Activated gamma-delta T cell treated with Interleukin-2 at 50 U/mL for 16 hours (primary cell): ENCODE measurements at places on chromosomes 16 and 17.
A peak's percentile ranks its signal among the peaks of the same experiment; 100 is the strongest.

- no peak for DNase-seq
Measured at GRCh38 chr16:51057969-51058337, 93.1 kb downstream of the SALL1 start.

- no peak for DNase-seq
Measured at GRCh38 chr17:28381141-28381825, 9.8 kb downstream of the SARM1 start.

DNA sequence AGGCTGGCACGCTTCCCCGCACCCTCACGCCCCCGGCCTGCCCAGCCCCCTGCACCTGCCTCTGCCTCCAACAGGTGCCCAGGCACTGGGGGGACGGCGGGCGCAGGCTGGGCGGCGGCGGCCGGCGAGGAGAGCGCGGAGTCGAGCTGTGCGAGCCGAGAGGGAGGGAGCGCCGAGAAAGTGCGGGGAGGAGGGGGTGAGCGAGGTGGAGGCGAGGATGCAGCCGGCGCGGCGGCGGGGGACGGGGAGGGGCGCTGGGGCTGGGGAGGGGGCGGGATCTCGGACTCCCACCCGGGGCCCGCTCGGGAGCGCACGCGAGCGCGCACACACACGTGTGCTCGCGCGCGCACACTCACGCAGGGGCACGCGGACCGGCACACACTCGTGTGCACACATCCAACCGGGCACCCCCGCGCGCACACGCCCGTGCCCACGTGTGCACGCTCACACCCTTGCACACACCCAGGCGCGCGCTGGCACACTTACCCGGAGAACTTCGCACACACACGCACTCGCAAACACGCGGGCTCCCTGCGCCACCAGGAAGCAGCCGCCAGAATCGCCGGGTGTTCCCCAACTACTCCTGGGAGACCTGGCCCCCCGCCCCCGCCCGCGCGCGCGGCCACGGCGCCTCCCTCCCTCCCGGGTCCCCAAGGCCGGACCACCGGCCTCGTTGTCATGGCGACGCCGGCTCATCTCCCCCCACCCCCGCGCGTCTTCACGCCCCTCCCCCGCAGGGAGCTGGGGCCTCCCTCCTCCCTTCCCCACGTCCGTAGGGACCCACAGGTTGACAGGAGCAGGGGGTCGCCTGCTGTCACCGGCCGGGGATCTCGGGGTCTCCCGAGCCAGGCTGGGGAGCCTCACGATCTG lies at the start of gene DOC2A:
DOC2A (minus strand) TSS at position 184 of the 870 bp plus-strand sequence. CDS start 805 bp downstream, outside the sequence.
- DNase-seq: no peak

DNA sequence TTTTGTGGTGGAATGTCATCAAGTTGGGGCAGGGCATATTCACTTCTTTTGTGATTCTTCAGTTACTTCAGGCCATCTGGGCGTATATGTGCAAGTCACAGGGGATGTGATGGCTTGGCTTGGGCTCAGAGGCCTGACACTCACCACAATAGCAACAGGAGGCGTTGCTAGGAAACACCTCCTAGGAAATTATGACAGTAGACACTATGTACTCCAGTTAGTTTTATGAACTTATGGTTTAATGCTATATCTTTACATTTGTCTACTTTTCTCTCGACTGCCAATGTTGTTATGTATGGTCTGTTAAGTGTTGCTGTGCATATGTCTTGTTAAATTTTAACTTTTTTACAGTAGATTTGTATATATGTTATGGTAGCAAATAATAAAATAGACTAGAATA lies 788.7 kb upstream of the GOT2 start:
- no peak for DNase-seq

DNA sequence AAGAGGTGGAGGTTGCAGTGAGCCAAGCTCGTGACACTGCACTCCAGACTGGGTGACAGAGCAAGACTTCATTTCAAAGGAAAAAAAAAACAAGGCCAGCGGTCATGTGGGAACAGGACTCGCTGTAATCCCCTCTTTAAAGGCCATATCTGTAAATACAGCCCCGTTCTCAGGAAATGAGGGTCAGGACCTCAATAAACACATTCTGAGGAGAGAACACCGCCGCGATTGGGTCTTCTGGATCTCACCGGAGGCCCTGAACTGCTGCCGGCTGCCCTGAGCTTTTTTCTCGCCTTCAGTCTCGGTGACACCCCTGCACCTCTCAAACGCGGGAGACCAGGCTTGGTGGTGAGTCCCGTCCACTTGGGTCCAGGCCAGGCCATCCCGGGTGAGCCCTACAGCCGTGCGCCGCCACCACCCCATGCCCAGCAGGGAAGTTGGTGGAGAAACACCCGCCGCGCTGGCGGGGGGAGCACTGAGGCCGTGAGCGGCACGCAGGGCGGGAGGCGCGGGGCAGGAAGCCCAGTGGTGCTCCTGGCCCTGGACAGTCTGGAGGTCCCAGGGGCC lies 28.4 kb downstream of the SLC25A10 start:
- DNase-seq: no peak

DNA sequence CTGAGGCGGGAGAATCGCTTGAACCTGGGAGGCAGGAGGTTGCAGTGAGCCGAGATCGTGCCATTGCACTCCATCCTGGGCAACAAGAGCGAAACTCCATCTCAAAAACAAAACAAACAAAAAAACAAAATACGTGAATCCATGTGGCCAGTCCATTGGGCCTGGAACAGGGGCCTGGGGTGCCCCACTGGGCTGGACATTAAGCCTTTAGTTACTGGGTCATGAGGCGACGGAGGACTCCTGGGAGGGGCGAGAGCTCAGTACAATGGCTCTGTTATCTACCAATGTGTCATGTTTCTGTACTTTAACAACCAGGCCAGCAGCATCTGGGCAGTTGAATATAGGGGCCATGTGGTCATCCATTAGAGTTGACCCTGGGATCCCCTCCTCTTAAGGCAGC lies 18.9 kb upstream of the CLEC18A start:
- no peak for DNase-seq

GRCh38 chr16:21083729-21084268 lies 66.8 kb downstream of the DNAH3 start:
- DNase-seq: peak; percentile 35

DNA sequence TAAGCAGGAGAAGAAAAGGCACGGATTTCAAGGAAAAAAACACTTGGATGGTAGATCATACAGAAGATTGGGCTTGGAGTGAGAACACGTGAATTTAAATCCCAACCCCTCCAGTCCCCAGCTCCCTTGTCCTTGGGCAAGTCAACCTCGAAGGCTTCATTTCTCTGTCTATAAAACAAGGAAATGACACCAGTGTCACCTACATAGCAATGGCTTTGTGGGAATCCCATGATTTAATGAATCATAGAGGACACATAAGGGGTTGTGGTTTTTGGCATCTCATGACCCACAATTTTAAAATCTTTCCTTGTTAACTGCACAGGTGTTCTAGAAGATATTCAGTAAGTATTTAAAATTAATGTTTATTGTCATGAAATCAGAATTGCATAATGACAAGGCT lies 8.2 kb upstream of the CCL2 start:
- no peak for DNase-seq

DNA sequence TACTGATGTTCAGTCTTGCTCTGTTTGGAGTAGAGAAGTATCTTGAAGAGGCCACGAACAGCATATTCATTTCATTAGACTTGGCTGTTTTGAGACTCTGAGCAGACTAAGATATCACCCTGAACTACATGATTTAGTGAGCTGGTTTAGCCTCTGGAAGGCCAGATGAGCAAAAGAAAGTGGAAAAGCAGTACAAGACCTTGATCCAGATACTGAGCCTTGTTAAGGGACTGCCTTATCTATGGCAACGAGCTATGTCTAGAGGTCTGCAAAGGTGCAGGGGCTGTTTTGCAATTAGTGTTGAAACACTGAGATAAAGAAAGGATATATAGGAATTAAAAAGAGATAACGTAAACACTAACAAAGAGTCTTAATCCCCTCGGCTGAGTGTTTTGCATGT lies 231.4 kb downstream of the IRX3 start:
- DNase-seq: no peak

DNA sequence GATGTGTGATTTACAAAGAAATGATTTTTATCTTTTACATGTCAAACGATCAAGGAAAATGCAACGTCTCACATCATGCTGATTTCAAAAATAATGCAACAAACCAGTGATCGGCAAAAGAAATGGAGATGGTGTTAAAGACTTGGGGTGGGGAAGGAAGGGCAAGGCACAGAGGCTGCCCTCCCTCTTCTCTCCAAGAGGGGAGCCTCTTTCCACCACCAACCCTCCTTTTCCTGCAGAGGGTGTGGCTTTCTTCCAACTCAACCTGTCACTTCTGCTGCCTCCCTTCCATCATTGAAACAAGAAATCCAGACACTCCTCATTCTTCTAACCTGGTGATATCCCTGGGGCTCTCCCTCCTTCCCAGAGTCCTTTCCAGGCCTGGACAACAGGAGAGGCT lies 320.8 kb downstream of the SLC39A11 start:
- no peak for DNase-seq

- DNase-seq: no peak
Measured at GRCh38 chr17:3660311-3660891, 8.0 kb downstream of the TAX1BP3 start.

DNA sequence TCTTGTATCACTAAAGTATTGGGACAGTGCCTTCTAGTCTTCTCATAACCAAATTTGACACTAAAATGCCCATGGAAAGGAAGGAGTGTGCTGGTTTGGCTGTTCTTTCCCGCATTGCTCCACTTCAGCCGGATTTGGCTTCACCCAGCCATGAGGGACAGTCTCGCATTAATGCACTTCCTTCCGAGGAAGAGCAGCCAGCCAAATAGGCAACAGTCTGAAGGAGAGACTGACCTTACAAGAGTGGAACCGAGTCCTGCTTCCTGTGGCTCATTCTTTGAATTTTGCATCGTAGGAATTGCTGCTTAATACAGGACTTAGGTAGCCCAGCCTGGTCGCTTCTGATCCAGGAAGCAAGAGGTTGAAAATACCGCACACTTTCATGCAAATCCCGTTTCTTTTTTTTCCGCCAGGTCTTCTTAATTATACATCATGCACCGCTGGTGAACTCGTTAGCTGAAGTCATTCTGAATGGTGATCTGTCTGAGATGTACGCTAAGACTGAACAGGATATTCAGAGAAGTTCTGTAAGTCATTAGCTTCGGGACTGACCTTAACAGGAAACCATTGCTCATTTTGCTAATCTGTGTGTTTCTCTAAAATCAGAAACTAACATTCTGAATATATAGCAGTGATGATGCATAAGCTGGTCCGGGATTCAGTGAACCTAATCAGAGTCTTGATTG lies 38.2 kb downstream of the CLEC16A start:
- no peak for DNase-seq

DNA sequence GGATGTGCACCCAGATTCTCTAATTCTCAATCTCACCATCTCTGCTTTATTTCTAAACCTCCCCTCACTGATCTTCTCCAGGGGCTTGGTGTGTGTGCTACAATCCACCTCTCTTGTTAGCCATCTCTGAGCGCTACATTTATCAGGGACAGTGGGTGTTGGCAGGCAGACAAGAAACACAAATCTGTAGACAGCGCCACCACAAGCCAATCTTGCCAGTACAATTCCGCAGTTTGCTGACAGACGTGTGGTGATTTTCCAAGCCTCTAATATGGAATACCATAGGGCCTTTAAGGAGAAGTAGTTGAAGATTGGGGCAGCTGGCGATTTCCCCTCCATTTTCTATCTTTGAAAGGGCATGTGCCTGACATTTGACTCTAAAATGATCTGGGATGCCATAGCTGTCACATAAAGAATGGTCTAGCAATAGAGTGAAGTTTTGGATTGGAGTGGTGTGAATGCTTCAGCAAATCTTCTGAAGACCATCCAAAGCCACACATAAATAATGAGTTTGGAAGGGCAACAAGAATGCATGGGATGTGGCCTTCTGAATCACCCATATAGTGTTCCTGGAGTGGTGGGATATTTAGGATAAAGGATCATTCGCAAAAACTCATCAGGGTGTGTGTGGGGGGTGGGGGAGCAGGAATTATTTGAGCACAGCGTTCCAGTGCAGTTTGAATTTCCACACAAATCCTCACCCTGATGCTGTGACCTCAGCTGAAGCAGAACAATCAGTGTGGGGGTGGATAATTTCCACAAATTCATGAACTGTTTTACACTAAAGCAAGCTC lies 12.0 kb upstream of the ANKFN1 start:
- DNase-seq: no peak

GRCh38 chr16:63422715-63423114 lies 1386.5 kb upstream of the CDH8 start:
- no peak for DNase-seq

- no peak for DNase-seq
Measured at GRCh38 chr17:55448681-55449080, 27.0 kb upstream of the MMD start.

GRCh38 chr17:19973156-19973555 lies 4.5 kb downstream of the AKAP10 start:
- no peak for DNase-seq

GRCh38 chr17:12673788-12674187 lies 8.1 kb downstream of the MYOCD start:
- no peak for DNase-seq

- DNase-seq: no peak
Measured at GRCh38 chr17:21272881-21273792, 11.4 kb upstream of the MAP2K3 start.

DNA sequence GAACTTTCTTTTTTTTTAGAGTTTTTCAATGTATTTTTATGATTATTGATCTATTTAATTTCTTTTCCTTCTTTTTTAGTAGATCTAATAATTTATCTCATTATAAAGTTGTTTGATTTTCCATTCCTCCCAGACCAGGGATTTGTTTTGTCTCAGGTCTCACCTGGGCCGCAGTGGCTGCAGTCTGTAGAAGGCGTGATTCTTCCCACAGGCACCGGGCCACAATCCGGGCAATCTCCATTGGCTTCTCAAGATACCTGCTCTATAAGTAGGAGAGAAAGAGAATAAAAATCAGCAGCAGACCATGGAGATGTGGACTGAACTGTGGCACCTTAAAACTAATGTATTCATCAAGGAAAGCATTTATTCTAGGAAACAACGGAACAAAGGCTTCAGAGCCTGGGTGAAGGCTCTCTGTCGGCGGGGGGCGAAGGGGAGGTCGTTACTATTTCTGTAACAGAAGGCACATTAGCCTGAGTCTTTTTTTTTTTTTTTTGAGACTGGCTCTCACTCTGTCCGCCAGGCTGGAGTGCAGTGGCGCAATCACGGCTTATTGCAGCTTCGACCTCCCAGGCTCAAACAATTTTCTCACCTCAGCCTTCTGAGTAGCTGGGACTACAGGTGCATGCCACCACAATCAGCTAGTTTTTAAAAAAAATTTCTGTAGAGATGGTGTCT lies 42.7 kb downstream of the STAT3 start:
- no peak for DNase-seq
